Endothelial cell of umbilical vein (primary cell): ENCODE measurements at places on chromosomes 12 and 14. TPM values are rescaled to one million over a fixed set of nuclear protein-coding genes. Genes with fewer than 3 reads are reported as not detected.

The NABP2 gene
- 41.0 and 42.4 TPM in 2 replicates for total RNA-seq

DNA sequence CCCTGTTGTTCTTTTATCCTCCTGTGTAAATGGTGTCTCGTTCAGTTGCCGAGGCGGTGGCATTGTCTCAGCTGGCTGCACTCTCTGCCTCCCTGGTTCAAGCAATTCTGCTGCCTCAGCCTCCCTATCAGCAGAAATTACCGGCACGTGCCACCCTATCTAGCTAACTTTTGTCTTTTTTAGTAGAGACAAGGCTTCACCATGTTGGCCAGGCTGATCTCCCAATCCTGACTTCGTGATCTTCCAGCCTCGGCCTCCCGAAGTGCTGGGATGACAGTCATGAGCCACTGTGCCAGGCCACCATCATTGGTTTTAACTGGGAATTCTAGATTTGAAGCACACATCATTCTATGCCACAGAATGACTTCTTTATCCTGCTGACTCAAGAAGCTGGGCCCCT is 175.3 kb upstream of the ALG10B start:
- no peaks in the 10 kb centered on the region for H3K36me3 ChIP-seq
- no peaks in the 10 kb centered on the region for H3K4me1 ChIP-seq
- no peak for DNase-seq
- no peak overlapping the region for H3K4me3 ChIP-seq
- no peak overlapping the region for H3K27ac ChIP-seq

DNA sequence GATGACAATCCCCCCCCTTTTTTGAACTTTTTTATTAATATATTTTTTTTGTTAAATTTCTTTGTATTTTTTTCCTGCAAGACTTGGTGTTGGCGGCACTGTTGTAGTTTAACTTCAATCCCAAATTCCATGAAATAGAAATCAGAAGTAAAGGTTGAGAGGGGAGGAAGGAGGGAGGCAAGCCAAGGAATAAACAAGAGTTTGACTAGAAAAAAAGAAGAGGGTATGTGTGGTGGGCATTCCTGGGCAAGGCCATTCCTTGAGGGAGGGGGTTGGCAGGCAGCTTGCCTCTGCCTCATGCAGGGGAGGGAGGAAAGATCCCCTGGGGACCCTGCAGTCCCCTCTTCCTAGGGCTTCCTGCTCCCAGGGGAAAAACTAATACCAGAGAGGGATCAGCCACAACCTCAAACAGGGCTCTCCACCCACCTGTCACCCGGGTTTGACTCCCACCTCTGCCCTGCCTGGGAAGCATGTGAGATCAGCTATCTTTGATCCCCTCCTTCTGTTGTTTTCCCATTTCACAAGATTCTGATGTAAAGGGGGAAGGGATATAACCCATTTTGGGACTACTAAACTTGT is 519 bp upstream of the AP1G2 start:
- DNase-seq: no peak
- H3K4me3 ChIP-seq: peak overlapping the region; percentile 60
- peaks cover 6% of the 10 kb centered on the region for H3K27me3 ChIP-seq

- peak; percentile 24 for DNase-seq
- H3K36me3 ChIP-seq: no peaks in the 10 kb centered on the region
- H3K4me3 ChIP-seq: no peak overlapping the region
- no peak overlapping the region for H3K27ac ChIP-seq
- peaks cover 31% of the 10 kb centered on the region for H3K4me1 ChIP-seq
- H3K27me3 ChIP-seq: no peaks in the 10 kb centered on the region
Observed at GRCh38 chr14:95258754-95259593, 60.7 kb downstream of the CLMN start.

- DNase-seq: no peak
- H3K27me3 ChIP-seq: peaks cover 3% of the 10 kb centered on the region
- no peak overlapping the region for H3K4me3 ChIP-seq
Observed at GRCh38 chr12:68971404-68971803, 38.4 kb upstream of the CPM start.

GRCh38 chr12:54472494-54473262 is 724 bp downstream of the GTSF1 start:
- H3K27ac ChIP-seq: no peak overlapping the region
- H3K27me3 ChIP-seq: peaks cover 9% of the 10 kb centered on the region
- DNase-seq: no peak
- H3K4me3 ChIP-seq: no peak overlapping the region
- no peaks in the 10 kb centered on the region for H3K36me3 ChIP-seq

- H3K27ac ChIP-seq: no peak overlapping the region
- peak; percentile 10 for DNase-seq
- peaks cover 2% of the 10 kb centered on the region for H3K27me3 ChIP-seq
- no peaks in the 10 kb centered on the region for H3K36me3 ChIP-seq
- H3K4me1 ChIP-seq: no peaks in the 10 kb centered on the region
Observed at GRCh38 chr12:101570047-101570446, 24.7 kb upstream of the MYBPC1 start.

- peaks cover 2% of the 10 kb centered on the region for H3K27me3 ChIP-seq
- H3K36me3 ChIP-seq: no peaks in the 10 kb centered on the region
- H3K4me1 ChIP-seq: no peaks in the 10 kb centered on the region
- H3K27ac ChIP-seq: no peak overlapping the region
- no peak overlapping the region for H3K4me3 ChIP-seq
Observed at GRCh38 chr12:109621901-109622364, 48.3 kb downstream of the MVK start.

GRCh38 chr12:125220404-125221273 is 155.4 kb downstream of the AACS start:
- no peak overlapping the region for H3K27ac ChIP-seq
- H3K27me3 ChIP-seq: no peaks in the 10 kb centered on the region
- no peak for DNase-seq
- no peaks in the 10 kb centered on the region for H3K4me1 ChIP-seq

GRCh38 chr12:101698800-101699347 is 1.4 kb downstream of the CHPT1 start:
- H3K27ac ChIP-seq: no peak overlapping the region
- peak overlapping the region; percentile 82 for H3K4me3 ChIP-seq
- peaks cover 6% of the 10 kb centered on the region for H3K4me1 ChIP-seq
- DNase-seq: no peak
- H3K36me3 ChIP-seq: no peaks in the 10 kb centered on the region

- DNase-seq: no peak
- H3K4me1 ChIP-seq: peaks cover 19% of the 10 kb centered on the region
- H3K27ac ChIP-seq: peak overlapping the region; percentile 80
- no peaks in the 10 kb centered on the region for H3K36me3 ChIP-seq
- H3K4me3 ChIP-seq: no peak overlapping the region
Observed at GRCh38 chr14:34700622-34701130, 13.7 kb downstream of the CFL2 start.
